ENCODE measurements at places on chromosomes 2 and 18. TPM values are rescaled to one million over a fixed set of nuclear protein-coding genes. Genes with fewer than 3 reads are reported as not detected.

Gene CROCC2
- 0.07 TPM for polyA plus RNA-seq

- no peak for DNase-seq
- no peak overlapping the region for H3K27ac ChIP-seq
- H3K36me3 ChIP-seq: peaks cover 60% of the 10 kb centered on the region
- H3K4me1 ChIP-seq: peaks cover 26% of the 10 kb centered on the region
Measured at GRCh38 chr2:241267249-241268067, 48.0 kb downstream of the HDLBP start.

GRCh38 chr2:23434721-23435121, 49.7 kb downstream of the KLHL29 start:
- no peak overlapping the region for H3K27ac ChIP-seq
- H3K36me3 ChIP-seq: no peaks in the 10 kb centered on the region
- DNase-seq: no peak
- H3K27me3 ChIP-seq: no peaks in the 10 kb centered on the region
- no peak overlapping the region for H3K4me3 ChIP-seq

DNA sequence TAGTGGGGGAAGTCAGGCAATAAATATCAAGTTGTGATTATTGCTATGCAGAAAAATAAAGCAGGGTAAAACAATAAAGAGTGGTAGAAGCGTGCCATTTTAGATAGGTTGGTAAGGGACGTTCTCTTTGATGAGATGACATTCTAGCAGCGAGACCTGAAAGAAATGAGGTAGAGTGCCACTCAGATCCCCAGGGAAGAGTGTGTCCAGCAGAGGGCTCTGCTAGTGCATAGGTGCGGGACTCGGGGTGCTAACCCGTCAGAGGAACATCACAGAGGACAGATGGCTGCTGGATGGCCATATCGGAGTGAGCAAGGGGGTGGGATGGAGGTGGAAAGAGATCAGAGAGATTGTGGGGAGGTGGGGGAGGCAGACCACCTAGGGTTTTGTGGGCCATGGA, 16.3 kb upstream of the GTF2A1L start:
- DNase-seq: no peak
- H3K4me1 ChIP-seq: peaks cover 9% of the 10 kb centered on the region
- H3K27ac ChIP-seq: no peak overlapping the region
- H3K36me3 ChIP-seq: no peaks in the 10 kb centered on the region
- H3K4me3 ChIP-seq: no peak overlapping the region
- H3K27me3 ChIP-seq: no peaks in the 10 kb centered on the region

Gene BAZ2B
- 18.9 TPM for polyA plus RNA-seq

DNA sequence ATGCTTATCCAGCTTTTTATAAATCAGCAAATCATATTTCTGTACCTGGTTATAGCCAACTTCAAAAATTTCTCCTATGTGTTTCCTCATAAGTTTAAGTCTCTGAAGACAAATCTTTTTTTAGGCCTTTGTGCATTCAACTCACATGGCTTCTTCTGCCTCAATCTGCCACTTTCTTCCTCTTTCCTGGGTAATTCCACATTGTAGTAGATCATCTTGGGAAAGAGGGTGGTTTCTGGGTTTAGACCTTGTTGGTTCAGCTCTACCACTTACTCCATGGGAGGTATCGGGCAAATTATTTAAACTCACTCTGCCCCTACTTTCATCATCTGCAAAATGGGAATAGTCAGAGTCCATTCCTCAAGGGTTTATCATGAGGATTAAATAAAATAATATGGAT, 707.0 kb upstream of the ZEB2 start:
- H3K4me3 ChIP-seq: no peak overlapping the region
- no peaks in the 10 kb centered on the region for H3K27me3 ChIP-seq
- no peaks in the 10 kb centered on the region for H3K36me3 ChIP-seq

GRCh38 chr2:206471524-206472062, 28.3 kb downstream of the ADAM23 start:
- no peak overlapping the region for H3K27ac ChIP-seq
- no peak overlapping the region for H3K4me3 ChIP-seq
- no peaks in the 10 kb centered on the region for H3K27me3 ChIP-seq

GRCh38 chr2:37344453-37345361, at the start of gene QPCT:
QPCT (plus strand) TSS chr2:37344630; CDS start chr2:37344732, 102 bp downstream.
- no peaks in the 10 kb centered on the region for H3K36me3 ChIP-seq
- peak within 1 kb of the TSS; percentile 91 for H3K27ac ChIP-seq
- peak; percentile 59 for DNase-seq
- no peaks in the 10 kb centered on the region for H3K27me3 ChIP-seq

DNA sequence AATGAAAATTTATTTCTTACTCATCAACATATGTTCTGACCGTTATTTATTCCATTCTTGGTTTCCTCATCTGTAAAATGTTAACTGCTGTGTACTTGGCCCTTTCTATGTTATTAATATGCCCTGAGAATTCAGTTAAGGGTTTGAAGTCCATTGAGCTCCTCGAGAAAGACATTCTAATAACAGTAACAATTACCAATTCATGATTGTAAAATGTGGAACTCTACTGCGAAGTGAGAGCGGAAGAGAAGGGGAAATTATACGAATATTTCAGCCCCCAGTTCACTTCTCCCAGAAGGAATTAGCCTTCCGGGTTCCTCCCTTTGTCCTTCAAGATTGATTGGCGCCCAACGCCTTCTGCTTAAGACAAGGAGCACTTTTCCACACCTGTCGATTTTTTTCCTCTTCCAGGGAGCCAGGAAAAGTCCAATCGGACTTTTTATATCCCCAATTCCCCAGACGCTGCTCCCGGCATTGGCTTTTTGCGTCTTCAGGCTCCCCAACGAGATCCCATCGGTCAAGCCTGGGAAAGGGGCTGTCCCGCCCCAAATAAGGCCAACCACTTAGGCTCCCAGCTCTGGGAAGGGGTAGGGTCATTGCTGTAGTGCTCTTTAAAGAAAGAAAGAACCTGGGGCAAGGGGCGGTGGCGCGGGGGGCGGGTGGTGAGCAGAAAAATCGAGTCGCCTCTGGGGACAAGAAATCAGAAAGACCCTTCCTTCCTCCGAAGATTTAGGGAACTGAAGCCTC, 1.6 kb downstream of the DSC2 start:
- H3K4me3 ChIP-seq: peak overlapping the region; percentile 24
- DNase-seq: no peak
- no peak overlapping the region for H3K27ac ChIP-seq
- H3K4me1 ChIP-seq: no peaks in the 10 kb centered on the region
- H3K27me3 ChIP-seq: no peaks in the 10 kb centered on the region

Gene AQP12B
- 0.07 TPM for polyA plus RNA-seq

- no peak for DNase-seq
- peaks cover 6% of the 10 kb centered on the region for H3K4me1 ChIP-seq
- H3K4me3 ChIP-seq: no peak overlapping the region
- no peaks in the 10 kb centered on the region for H3K36me3 ChIP-seq
Measured at GRCh38 chr2:61759005-61759404, 94.9 kb downstream of the FAM161A start.

Gene TWIST2
- polyA plus RNA-seq: 15.1 TPM

Gene IL36RN
- not detected for polyA plus RNA-seq

Gene MC4R
- 0.22 TPM for polyA plus RNA-seq

Gene ITGAV
- 14.9 TPM for polyA plus RNA-seq

DNA sequence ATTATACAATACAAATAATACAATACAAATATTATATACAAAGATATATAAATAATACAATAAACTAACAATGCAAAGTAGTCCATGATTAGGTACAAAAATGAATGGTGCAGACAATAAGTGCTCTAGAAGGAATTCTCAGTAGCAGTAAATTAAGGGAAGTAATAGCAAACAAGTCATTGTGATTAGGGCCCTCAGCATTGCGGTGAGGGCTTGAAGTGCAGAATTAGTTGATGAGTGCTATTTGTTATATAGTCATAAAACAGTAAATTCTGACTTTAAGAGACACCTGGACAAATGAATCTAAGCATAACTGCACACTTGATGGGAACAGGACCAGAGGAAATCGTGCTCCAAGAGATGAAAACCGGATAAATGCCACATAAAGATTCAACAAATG, 74.9 kb downstream of the ANKRD44 start:
- no peak for DNase-seq
- no peak overlapping the region for H3K27ac ChIP-seq
- no peak overlapping the region for H3K4me3 ChIP-seq
- H3K27me3 ChIP-seq: no peaks in the 10 kb centered on the region

Gene SLC8A1
- polyA plus RNA-seq: 4.7 TPM

GRCh38 chr18:12021596-12021995, 40.3 kb downstream of the IMPA2 start:
- no peak overlapping the region for H3K4me3 ChIP-seq
- H3K27me3 ChIP-seq: no peaks in the 10 kb centered on the region
- H3K27ac ChIP-seq: no peak overlapping the region
- H3K4me1 ChIP-seq: peaks cover 2% of the 10 kb centered on the region
- DNase-seq: no peak
